CD4-positive, alpha-beta T cell treated with Interleukin-12 subunit alpha and Interleukin-12 subunit beta, for 1 hour (primary cell): ENCODE measurements at places on chromosomes 3 and 15.

GRCh38 chr15:99956022-99956775, 223.0 kb upstream of the LYSMD4 start:
- DNase-seq, result no peak

DNA sequence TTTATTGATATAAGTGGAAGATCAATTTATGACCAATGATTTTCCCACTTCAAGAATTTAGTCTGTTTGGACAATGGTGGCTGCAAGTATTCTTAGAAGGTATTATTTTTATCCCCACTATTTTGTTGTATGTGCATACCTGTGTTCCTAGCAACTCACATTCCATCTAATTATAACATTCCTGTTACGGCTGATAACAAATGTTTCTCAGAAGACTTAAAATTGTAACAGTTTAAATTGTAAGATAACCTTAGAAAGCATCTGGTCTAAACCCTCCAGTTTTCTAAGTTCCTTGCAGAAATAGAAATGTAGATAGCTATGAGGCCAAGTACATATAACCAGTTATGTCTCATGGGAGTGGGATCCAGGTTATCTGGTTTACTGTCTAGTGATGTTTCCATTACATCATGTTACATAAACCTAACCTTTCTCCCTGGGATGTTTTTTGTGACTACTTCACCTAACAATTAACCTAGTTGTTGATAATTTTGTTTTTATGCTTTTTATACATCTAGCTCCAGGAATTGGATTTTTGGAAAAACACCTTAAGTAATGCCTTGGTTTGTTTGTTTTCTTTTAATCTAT, 11.1 kb upstream of the MFN1 start:
- no peak for DNase-seq

DNA sequence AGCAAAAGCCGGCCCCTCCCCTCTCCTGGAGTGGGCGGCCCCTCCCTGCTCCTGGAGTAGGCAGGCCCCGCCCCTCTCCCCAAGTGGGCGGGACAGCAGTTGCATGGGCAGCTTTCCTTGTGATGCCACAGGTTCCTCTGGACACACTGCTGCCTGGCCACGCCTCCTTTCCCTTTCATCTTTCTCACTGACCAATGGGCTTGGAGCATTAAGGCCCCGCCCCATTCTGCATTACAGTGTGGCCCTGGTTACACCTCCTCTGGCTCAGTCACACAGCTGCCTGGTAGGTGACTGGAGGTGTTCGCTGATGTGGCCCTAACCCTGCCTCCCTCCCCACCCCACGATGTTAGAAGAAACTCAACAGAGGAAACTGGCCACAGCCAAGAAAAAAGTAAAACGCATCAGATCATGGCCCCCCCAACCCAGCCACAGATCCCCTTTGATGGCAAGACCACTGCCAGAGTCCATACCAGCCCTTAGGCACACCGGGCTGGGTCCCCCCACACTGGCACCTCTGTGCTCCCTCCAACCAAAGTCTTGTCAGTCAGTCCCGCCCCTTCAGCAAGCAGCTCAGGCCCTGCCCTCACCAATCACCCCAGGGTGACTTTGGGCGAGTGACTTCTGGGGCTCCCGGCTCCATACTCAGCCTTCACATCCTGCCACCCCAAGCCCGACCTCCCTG, 84.3 kb downstream of the ADAMTS7 start:
- DNase-seq, result no peak

GRCh38 chr15:41968701-41969100, 3.7 kb downstream of the EHD4 start:
- DNase-seq, result no peak

GRCh38 chr15:27592036-27592760, 506.9 kb downstream of the OCA2 start:
- no peak for DNase-seq

DNA sequence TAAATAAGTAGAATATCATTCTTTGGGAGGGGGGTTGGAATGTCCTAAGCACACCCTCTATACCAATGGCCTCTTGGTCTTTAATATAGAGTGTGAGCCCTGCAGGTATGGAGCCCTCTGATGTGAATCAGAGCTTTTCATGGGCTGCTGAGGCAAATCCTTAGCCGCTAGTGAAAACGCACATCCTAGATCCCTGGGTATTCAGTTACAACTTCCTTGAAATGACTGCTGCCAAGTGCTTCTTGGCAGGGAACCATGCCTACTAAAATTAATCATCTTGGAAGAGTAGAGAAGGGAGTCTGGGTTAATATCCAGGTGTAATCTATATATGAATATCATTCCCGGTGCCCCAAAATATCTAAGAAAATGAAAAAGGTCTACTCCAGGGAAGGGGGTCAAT, 109.1 kb downstream of the POLQ start:
- no peak for DNase-seq

GRCh38 chr3:131036200-131036816, 9.6 kb downstream of the NEK11 start:
- DNase-seq, result no peak

GRCh38 chr15:59689626-59690236, 611 bp upstream of the BNIP2 start:
- peak; percentile 74 for DNase-seq

- DNase-seq, result no peak
Observed at GRCh38 chr3:127215714-127216414, 22.9 kb downstream of the PRR23E start.

DNA sequence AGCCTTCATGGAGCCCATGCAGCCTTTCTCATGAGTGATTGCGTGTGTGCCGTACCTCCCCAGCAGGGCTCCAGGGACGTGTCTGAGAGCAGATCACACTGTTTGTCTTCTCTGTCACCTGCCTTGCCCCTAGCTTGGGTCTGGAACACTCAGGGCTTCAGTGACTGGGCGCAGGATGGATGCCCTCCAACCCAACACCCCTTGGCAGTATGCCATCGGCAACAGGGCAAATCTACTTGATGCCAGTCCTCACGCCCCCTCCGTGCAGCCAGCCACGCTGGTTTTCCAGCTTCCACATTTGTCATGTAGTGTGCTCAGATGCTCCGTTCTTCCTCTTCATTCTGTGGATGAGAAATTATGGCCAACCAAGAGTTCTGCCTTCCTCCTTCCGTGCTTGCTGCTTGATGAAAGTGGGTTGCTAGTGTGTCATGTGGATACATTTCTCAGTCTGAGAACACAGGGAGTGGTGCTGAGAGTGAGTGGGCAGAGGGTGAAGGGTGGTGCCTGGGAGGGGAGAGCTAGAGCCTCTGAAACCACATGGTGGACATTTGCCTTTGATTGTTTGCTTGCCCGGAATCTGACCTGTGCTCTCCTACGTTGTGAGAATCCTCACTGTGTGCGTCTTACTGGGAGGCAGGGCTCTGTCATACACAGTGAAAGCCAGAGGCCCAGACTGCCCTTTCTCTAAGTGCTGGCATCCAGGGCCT, 97.2 kb downstream of the FAM43A start:
- DNase-seq, result no peak

DNA sequence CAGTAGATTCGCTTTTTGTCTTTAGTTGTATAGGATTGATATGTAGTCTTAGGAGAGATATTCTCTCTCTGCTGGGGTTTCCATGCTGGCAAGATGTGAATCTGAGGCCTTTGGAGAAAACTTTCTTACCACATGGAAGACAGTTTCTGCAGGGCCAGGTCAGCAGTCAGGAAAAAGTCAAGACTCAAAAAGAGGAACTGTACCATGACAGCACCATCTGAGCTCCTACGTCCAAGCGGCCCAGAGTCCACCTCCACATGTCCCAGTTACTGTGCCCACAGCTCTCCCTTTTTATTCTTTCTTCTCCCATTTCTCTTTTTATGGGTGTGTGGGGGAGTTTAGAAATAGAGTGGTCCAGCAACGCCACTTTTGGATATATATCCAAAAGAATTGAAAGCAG, 172.0 kb downstream of the MTHFS start:
- DNase-seq, result no peak

GRCh38 chr3:190265126-190265525, 57.1 kb downstream of the CLDN1 start:
- no peak for DNase-seq

- DNase-seq, result no peak
Observed at GRCh38 chr3:23244324-23245041, 41.4 kb downstream of the UBE2E2 start.

- no peak for DNase-seq
Observed at GRCh38 chr3:188711881-188712247, 459.9 kb upstream of the TPRG1 start.

GRCh38 chr15:54605043-54605442, 591.7 kb downstream of the RSL24D1 start:
- DNase-seq, result no peak

GRCh38 chr3:194255252-194256039, 95.7 kb downstream of the CPN2 start:
- peak; percentile 38 for DNase-seq

DNA sequence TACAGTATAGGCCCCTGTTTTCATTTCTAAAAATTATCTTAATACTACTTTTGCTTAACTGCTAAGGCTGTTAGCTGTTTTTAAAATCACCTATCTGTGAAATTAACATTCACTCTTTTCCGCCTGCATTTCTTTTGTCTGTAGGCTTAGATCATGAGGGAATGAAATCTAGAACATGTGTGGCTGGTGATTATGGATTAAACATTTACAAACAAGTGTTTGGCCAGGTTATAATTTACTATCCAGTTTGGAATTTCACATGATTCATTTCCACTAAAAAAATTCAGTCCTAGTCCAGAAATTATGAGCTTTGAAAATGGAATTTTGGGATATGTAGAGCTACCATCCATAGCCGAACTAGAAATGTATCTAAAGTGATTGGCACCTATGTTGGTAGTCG, 39.1 kb downstream of the GOLM2 start:
- DNase-seq, result no peak

DNA sequence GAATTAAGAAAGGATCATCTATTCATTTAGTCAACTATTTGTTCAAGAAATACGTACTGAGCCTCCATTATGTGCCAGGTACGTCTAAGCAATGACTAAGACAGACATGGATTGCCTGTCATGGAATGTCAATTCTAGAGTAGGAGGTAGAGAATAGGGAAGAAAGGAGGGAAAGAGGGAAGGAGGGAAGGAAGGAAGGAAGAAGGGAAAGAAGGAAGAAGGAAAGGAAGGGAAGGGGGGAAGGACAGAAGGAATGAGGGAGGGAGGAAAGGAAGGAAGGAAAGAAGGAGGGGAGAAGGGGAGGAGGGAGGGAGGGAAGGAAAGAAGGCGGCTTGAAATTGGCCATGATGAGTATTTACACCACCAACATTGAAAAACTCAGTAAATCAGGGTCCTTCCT, 39.3 kb upstream of the RFTN1 start:
- DNase-seq, result no peak

DNA sequence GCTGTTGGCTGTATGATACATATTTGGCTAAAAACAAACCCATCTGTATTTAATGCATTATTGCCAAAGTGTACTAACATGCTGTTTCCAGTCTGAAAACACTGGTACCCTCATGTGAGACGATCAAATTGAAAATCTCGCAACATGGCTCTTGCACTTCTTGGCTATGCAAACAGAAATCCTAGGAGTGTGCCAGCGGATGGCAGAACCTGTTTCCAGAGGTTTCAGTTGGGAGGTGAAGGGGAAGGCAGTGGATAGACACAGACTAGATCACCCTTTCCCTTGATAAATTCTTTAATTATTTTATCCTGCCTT, 350.3 kb downstream of the TUSC7 start:
- no peak for DNase-seq

DNA sequence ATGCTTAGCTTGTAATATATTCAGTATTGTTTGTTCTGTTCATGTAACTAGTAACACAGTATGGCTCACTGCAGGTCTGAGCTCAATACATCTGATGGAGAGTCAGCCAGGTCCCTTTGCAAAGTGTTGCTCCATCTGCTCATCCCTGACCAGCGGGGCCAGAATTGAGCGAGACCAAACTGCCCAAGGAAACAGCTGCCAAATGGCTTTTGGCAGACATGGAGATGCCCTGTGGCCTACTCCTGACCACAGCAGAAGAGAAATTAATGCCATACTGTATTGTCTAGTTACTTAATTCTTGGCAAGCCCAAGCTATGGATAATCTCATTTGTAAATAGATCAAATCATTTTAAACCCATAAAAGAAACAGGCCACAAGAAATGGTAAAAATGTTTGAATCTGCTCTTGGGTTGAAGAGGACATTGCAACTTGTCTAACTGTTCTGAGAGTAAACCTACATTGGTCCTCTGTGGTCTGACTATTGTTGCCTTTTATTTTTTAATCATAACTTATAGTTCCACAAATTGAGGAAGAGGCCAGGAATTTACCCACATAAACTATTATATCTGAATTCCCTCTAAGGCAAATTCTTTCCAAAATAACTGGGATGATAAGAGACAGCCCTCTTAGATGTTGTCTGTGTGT, 209.5 kb downstream of the EBLN2 start:
- DNase-seq, result no peak

DNA sequence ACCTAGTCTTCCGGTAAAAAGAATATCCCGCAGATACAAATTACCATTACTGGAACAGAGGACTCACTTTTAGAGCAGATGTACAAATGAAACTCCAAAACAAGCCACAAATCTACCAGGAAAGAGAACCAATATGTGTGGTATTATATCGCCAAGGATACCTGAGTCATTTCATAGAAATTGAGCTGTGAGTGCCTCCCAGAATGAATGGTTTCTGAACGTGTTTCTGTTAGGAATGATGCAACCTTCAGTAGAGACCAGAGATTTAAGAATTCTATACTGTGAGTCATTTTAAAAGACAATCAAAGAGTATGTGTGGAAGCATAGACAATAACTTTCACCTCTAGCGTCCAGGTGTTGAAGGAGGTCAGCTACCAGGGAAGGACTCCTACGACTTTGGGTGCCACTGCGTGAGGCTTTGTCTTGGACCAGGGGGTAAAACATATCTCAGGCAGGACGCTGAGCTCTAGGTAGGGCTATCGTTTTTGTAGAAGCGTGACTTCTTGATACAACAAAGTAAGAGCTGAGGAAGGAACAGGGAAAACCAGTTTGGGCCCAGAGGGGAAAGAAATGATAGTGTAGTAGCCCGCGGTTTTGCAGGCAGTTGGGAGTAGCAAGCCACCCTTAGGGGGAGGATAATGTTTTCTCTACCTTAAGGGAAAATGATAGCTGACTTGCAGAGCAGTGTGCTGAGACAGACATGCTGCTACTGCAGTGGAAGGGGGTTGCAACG, 210.4 kb downstream of the TP63 start:
- DNase-seq, result no peak

DNA sequence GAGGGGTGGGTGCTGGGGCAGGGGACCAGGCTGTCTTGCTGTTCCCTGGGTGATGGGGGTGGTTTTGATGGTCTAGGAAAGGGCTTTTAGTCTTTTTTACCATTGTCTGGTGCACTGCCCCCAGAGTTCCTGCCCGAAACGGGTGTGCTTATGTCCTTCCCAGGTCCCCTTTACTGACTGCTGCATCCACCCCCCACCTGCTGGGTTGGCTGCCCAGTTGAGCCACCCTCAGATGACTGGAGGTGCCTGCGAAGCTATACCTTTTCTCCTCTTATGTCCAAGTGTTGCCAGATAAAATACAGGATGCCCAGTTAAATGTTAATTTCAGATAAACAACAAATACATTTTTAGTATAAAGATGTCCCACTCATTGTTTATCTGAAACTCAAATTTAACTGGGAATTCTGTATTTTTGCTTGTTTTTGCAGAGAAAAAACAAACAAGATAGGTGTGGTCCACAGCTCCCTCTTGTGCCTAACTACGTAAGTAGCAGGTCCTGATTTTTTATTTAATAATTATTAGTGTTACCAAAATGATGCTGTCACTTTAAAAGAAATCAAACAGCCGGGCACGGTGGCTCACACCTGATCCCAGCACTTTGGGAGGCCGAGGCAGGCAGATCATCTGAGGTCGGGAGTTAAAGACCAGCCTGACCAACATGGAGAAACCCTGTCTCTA, 6.1 kb upstream of the RPP14 start:
- DNase-seq, result peak; percentile 13
